ENCODE measurements at places on chromosomes 5 and 9.

DNA sequence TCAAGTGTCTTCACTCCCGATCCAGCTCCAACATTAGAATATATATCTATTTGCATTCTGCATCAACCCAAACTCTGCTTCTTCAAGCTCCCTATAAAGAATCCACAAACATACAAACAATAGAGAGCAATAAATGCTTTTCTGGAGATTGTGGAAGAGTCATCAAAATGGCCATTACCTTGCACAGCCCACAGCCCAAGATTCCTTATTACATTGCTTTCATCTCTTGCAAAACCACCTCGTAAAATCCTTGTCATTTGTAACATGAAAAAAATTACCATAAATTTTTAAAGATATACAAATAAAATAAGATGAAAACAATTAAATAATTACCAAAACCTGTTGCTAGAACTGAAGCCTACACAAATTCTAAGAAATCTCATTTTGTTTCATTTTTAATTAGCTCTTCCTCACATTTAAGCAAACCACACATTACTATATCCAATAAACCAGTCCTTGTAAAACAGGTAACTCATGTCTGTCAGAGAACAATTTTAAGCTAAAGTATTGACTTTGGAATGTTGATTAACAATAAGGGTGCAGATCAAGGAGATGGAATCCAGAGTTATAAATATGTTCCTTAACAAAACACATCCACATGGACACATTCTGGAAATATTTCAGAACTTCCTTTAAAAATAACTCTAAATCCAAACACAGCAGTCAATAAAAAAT, 7.1 kb downstream of the SPINK9 start:
- DNase-seq: no peak

DNA sequence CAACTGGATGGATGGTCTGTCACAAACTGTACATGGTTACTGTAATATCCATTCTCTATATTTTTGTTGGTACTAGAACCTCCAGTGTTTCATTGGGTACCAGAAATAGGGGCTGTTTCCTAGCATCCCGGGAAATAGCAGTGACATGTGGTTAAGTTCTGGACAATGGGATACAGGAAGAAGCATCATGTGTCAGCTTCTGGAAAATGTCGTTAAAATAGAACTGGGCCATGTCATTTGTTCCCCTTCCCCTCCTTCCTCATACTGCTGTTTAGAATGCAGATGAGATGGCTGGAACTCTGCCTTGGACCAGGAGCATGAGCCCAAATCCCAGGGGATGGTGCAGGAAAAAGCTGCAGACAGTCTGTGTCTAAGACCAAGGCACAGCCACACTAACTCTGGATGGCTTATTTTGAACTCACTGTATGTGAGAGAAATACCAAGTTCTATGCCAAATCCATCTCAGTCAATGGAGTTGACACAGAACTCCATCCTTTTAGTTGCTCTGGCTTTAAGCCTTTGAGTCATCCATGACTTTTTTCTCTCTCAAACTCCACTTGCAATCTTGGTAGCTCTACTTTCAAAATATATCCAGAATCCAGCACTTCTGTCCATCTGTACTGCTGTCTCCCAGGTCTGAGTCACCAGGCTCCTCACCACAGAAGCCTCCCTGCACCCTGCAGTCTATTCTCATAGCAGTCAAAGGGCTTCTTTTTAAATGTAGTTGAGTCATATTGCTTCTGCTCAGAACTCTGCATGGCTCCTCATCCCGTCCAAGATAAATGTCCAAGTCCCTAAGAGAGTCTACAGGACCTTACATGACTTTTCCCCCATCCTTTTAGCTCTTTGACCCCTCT, 184.2 kb downstream of the NSG2 start:
- DNase-seq: peak; percentile 80

DNA sequence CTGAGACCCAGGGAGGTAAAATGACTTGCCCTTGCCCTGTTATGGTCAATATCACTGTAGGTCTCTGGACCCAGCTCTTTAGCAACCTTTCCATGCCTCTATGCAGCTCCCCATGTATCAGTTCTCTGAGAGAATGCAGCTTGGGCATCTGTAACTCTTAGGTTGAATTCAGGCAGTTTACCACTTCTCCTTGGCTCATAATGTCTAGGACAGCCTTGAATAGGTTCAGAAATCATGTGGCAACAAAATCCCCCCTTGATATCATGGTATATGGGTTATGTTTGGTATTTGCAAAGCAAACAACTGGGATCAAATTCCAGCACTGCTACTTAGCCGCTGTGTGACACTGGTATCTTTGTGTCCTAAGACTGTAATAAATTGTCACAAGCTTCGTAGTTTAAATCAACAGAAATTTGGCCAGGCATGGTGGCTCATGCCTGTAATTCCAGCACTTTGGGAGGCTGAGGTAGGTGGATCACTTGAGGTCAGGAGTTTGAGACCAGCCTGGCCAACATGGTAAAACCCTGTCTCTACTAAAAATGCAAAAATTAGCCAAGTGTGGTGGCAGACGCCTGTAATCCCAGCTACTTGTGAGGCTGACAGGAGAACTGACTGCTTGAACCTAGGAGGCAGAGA, 10.7 kb upstream of the SUB1 start:
- DNase-seq: no peak

DNA sequence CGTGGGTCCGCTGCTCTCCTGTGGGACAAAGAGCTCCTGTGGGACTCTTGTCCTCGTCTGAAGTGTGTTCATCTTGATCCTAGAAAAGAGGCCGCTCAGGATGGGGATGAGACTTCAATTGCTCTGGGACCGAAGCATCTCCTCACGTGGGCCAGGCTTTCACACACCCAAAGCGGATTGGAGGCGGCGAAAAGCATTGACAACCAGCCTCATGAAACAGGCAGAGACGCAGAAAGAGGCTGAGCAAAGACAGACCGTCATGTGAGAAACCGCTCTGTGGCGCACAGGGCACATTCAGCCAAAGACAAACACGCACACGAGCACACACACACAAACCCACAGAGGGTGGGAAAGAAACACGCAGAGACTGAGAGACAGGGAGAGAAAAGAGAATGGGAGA, 479.5 kb downstream of the SPATA31A7 start:
- DNase-seq: no peak

DNA sequence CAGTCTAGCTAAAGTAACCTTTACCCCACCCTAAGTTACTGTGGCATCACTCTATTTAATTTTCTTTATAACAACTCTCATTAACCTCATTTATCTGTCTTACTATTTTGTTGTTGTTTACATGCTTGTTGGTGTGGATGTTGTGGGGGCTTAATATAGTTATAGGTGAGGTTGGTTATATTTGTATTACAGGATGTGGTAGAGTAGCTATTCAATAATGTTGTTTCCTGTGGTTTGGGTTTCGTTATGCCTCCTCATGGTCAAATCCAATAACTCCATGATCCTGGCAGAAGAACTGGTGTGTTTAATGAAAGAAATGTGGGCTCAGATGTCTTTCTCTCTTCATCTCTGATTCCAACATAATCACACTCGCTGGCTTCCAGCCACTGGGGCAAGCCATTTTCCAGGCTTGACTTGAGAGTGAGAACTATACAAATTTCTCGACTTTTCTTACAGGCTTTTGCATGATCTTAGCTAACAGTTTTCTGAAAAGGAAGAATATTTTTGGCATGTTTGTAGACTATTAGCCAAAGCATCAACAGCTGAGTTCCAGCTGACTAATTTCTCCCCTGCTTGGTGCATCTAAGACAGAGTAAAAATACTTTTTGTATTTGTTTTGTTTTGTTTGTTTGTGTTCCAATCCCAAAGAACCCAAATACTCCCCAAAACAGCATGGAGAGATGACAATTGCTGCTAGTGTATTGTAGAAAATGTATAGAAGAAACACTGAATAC, 303.7 kb upstream of the PAPPA start:
- peak; percentile 76 for DNase-seq

DNA sequence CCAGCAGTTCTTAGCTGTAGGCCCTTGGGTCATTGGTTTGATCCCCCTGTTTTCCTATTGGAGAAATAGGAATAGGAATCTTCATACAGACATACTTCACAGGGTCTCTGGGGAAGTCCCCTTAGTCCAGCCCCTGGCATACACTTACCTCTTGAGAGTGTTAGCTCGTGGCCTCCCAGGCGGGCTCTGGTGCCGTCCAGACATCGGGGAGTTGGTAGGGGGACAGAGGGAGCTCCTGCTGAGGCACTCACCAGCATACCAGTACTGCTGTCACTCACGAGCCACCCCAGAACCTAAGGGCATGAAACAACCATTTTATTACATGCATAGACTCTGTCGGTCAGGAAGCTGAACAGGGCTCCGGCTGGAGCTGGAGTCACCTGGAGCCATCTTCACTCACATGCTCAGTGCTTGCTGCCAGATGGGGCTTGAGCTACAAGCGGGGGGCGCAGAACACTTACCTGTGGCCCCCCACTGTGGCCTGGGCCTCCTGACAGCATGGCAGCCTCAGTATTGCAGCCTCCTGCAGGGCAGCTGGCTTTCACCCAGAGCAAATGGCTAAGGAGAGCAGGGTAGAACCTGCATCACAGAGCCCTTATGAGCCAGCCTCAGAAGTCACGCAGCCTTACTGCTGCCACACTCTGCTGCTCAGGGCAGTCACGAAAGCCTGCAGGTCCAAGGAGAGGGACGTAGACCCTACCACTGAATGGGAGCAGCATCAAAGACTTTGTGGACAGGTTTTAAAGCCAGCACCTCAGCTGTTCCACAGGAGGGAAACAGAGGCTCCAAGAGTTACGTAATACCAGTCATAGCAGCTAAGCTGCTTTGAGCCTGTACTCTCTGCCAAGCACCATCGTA, 58.3 kb upstream of the ANGPTL2 start:
- DNase-seq: no peak

GRCh38 chr9:32735476-32735875, 47.9 kb upstream of the TMEM215 start:
- no peak for DNase-seq

- DNase-seq: no peak
These were observed 757 bp downstream of the TMEM250 start for GRCh38 chr9:136117916-136118319.

GRCh38 chr5:96637196-96637595, 25.0 kb upstream of the CAST start:
- DNase-seq: no peak
